ENCODE measurements at places on chromosomes 3 and 15.

DNA sequence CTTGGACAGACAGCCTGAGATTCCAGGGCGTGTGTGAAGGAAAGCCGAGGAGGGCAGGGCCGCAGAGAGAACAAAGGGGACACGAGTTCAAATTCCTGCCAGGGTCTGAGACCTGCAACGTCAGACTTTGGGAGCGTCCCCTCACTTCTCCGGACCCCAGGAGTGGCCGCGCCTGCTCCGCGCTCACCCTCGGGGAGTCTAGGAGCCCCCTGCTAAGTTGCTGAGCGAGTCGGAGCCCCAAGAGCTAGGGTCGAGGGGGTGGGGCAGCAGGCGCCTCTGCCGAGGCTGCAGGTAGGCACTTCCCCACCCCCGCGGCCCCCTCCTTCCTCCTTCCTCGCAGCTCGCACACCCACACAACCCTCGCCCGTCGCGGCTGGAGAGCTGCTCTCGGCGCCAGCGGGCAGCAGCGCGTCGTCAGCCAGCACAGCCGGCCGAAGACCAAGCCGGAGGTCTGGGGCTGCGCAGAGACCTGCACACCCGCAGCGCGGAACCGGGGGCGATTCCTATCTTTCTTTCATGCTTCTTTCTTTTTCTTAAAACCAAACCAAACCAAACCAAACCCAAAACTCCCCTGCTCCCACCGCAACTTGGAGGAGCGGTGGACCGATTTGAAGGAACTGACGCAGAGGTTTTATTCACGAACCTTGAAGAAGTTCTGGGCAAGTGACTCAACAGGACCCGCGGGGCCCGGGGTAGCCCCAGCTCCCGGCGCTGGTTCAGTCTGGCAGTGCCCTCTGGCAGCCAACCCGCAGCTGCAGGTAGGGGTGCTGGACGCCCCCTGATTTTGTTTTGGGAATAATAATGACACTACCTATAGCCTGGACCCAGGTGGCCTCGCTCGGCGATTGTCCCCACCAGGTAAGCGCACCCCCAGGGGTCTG is at the start of gene ANKRD34C:
Gene ANKRD34C (plus strand): TSS at position 352 of the 881 bp plus-strand sequence. CDS start 10,563 bp downstream, outside the sequence.
- H3K27ac ChIP-seq: no peak within 1 kb of the TSS
- H3K36me3 ChIP-seq: no peaks in the 10 kb centered on the region
- no peak for DNase-seq
- no peak within 1 kb of the TSS for H3K4me3 ChIP-seq
- H3K27me3 ChIP-seq: no peaks in the 10 kb centered on the region

- no peak overlapping the region for H3K27ac ChIP-seq
- no peak overlapping the region for H3K4me3 ChIP-seq
- H3K27me3 ChIP-seq: no peaks in the 10 kb centered on the region
- H3K36me3 ChIP-seq: no peaks in the 10 kb centered on the region
- DNase-seq: no peak
These were observed 288.7 kb downstream of the IL20RB start for GRCh38 chr3:137246491-137246890.

GRCh38 chr15:98980899-98981228 is 26.7 kb downstream of the PGPEP1L start:
- H3K36me3 ChIP-seq: no peaks in the 10 kb centered on the region
- no peaks in the 10 kb centered on the region for H3K27me3 ChIP-seq
- H3K4me1 ChIP-seq: peaks cover 7% of the 10 kb centered on the region
- no peak overlapping the region for H3K4me3 ChIP-seq

DNA sequence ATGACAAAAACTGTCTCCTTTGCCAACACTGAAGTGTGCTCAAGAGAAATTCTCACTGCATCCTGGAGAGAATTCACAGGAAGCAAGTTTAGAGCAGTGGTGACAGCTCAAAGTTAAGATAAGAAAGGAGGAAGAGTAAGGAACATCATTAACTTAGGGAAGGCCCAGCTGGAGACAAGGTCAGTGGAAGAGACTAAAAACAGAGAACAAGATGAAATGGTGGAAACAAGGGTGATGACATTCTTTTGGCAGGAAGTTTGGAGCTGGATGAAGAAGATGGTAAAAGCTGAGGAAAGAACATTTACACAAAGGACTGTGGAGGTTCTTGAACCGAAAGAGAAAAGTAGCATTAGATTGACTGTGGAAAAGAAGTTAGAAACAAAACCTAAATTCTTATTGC is 6.7 kb upstream of the SUCLG2 start:
- no peak overlapping the region for H3K27ac ChIP-seq
- no peak for DNase-seq
- no peak overlapping the region for H3K4me3 ChIP-seq
- H3K36me3 ChIP-seq: no peaks in the 10 kb centered on the region

DNA sequence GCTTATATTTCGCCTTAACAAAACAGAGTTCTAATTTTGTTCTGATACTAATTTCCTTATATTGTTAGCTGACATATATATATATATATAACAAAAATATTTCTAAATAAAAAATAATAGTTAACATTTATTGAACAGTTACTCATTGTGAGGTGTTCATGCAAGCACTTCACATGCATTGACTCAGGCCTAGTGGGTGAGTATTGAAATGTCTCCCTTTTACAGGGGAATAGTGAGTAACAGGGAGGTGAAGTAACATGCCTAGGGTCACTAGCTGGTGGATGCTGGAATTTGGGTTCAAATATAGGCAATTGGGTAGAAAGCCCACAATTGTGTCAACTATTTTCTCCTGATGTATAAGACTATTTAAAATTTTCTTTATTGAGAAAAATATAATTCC is 102.6 kb upstream of the ZPLD1 start:
- H3K27me3 ChIP-seq: no peaks in the 10 kb centered on the region
- no peak for DNase-seq
- H3K4me1 ChIP-seq: no peaks in the 10 kb centered on the region
